ENCODE measurements at places on chromosomes 7 and 10.

DNA sequence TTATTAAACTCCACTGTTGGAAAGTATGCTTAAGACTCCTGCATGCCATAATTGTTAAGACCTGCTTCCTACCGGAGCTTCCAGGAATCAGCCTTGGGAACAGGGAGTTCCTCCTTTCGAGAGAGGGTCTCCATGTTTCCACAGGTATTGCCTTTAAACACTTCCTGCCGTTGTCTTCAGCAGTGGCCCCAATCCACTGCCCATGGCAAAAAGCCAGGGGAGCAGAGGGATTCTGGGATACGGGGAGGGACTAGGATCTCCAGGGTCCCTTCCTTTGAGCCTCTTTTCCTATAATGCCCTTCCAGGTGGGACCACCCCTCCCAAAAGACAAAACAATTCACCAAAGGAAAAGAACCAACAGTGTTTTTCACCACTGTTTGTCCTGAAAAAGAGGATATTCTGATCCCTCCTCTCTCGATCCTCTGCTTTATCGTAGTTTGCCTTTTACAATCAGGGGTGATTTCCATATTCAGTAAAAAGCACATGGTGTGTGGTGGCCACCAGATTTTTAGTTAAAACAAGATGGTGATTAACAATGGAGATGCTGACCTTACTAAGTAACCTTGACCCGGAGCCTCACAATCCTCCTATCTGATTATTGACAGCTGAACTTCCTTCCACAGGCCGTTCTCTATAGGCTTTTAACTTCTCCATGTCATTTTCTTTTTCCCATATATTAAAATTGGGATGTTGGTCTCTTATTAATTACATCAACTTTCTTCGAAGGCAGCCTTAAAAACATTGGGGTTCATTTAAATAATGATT is 36.0 kb downstream of the LRRC72 start:
- no peak for DNase-seq

DNA sequence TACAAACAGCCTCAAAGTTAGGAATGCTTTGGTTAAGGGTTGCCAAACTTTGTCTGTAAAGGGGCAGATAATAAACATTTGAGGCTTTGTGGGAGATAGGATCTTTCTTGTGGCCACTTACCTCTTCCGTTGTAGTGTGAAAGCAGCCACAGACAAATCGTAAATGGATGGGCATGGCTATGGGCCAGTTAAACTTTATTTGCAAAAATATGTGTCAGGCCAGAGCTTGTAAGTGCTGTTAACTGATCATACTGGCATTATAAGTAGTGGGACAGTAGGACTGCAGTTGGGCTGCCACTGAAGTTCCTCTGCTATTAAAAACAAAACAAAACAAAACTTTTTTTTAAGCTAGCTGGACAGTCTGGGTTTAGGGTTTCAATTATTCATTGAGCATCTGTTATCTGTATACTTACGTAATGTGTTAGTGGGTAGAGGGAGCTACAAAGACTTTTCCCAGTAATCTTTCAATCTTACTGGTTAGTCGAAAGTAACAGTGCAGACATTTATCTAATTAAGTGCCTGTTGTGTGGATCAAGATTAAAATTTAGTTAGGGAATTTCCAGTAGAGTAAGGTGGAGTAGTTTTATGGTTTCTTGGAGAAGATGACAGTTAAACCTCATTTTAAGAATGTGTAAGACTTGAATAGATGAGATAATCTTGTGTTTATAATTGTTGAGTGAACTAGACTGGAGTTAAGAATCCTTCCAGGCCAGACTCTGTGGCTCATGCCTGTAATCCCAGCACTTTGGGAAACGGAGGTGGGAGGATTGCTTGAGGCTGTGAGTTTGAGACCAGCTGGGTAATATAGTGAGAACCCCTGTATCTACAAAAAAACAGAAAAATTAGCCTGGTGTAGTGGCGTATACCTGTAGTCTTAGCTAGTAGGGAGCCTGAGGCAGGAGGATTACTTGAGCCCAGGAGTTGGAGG is 100.1 kb downstream of the BTRC start:
- peak; percentile 7 for DNase-seq

DNA sequence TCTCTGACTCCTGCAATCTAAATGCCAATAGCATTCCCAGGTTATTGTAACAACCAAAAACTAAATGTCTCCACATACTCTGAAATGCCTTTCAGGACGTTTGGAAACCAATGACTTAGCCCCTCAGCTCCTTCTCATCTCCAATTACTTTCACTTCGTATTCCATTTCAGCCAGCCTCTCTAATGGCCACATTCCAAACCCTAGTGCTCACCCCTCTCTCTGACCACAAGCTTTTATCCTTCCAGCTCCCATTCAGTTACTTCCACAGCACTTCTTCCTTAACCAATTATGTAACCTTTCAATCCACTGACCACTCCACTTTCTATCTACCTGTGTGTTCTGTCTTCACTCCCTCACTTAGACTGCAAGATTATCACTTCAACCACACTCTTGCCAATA is 4.3 kb downstream of the NOC3L start:
- no peak for DNase-seq

DNA sequence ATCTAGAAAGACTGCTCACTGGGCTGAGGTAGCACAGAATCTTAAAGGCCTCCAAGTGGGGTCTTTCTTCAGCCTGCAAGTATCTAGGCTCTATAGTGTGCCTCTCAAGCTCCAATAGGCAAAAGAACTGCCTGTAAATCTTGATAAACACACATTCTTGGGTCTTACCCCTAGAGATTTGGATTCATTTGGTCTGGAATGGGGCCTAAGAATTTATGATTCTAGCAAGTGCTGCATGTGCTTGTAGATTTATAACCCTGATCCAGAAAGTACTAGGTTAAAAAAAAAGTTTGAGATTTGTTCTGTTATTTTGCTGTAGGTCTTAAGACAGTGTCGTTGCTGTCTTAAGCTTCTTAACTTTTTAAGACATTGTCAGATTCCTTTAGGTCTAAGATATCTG is 74.1 kb downstream of the RALA start:
- DNase-seq = no peak

- no peak for DNase-seq
Observed at GRCh38 chr10:125407000-125407502, 246.7 kb upstream of the CTBP2 start.

Measured in HL-60 (cell line).